ENCODE measurements at places on chromosomes 5 and 9.
A peak's percentile ranks its signal among the peaks of the same experiment; 100 is the strongest.

GRCh38 chr9:137252555-137253506, 1.7 kb downstream of the STPG3 start:
- peak; percentile 79 for DNase-seq

- no peak for DNase-seq
Observed at GRCh38 chr5:88890070-88890781, 7.2 kb upstream of the MEF2C start.

- no peak for DNase-seq
Observed at GRCh38 chr5:121667292-121667691, 184.4 kb upstream of the FTMT start.

DNA sequence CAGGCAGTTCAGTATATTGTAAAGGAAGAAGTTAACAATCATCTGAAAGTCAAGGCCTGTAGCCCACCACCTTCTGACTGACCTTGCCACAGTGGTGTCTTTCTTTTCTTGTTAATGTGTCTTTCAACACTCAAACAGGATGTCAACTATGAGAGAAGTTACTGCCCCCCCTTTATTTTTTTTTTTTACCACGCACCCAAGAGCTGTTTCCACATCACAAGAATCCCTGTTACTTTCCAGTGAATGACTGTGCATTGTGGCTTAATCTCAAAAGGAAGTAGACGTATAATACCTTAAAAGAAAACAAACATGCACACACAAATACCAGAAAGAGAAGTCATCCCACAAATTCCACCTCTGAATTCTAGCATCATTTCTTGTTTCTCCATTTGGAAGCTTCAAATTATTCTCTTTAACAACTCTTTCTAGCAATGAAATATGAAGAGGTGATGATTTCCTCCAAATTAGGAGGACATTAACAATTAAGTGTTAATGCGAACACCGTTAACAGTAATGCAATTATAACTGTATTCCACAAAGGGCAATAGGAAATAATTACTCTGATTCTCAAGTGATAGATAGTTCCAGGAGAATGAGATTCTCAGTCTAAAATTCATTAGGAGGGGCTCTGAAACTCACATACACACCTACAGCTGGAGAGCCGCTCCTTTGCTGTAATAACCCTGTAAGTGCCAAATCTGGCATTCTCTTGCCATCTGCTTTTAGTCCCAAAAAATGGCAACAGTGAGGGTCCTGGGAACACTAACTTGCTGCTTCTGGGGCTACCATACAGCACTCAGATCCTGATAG, 201.0 kb downstream of the EFNA5 start:
- DNase-seq: no peak

GRCh38 chr9:38622288-38622674, 1.9 kb upstream of the ANKRD18A start:
- no peak for DNase-seq

DNA sequence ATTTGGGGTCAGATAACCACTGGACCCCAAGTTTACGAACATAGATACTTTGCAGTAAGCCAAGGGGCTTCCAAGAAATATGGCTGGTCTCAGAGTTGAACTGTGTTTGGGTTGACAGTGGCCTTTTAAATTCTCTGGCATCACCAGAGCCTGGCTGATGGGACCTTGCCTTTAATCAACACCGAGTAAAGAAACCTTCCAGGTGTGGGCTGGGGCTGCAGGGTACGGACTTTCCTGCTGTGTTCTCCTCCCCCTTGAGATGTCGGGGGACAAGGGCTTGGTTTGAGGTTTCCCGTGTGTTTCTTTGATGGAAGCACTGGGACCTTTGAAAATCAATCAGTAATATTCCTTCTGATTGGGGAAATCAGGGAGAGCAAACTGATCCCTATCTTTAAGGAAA, 140.1 kb downstream of the MTX3 start:
- DNase-seq: no peak

GRCh38 chr9:131423171-131423581, 29.3 kb downstream of the PRRC2B start:
- peak; percentile 69 for DNase-seq

Measured in iPS-NIHi11 (cell line).